Calu3 (cell line): ENCODE measurements at places on chromosomes 11 and 22. TPM values are rescaled to one million over a fixed set of nuclear protein-coding genes. Genes with fewer than 3 reads are reported as not detected.
A peak's percentile ranks its signal among the peaks of the same experiment; 100 is the strongest.

GRCh38 chr11:76786016-76786415 is 2.9 kb downstream of the TSKU start:
- DNase-seq: no peak
- no peaks in the 10 kb centered on the region for H3K27me3 ChIP-seq
- peaks cover 70% of the 10 kb centered on the region for H3K4me1 ChIP-seq
- H3K27ac ChIP-seq: no peak overlapping the region

- no peak overlapping the region for H3K4me3 ChIP-seq
- H3K27me3 ChIP-seq: no peaks in the 10 kb centered on the region
- H3K36me3 ChIP-seq: no peaks in the 10 kb centered on the region
- H3K4me1 ChIP-seq: no peaks in the 10 kb centered on the region
Observed at GRCh38 chr11:110454609-110455008, 24.9 kb downstream of the FDX1 start.

DNA sequence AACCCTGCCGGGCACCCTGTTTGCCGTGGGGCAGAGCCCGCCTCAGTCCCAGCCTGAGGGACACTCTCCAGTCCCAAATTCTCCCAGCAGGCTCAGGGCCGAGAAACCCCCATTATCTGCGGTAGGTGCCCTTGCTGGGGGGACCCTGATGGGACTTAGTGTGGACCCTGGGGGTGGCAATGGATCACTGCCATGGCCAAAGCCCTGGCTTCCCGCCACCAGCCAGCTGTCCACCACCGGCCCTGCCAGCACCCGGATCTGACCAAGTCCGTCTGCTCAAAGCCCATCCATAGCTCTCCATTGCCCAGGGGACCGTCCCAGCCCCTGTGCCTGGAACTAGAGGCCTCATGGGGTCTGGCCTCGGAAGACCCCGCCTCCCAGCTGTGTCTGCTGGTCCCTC is 24.4 kb downstream of the WNT7B start:
- H3K4me3 ChIP-seq: no peak overlapping the region
- DNase-seq: no peak
- no peak overlapping the region for H3K27ac ChIP-seq
- no peaks in the 10 kb centered on the region for H3K27me3 ChIP-seq
- peaks cover 38% of the 10 kb centered on the region for H3K36me3 ChIP-seq

DNA sequence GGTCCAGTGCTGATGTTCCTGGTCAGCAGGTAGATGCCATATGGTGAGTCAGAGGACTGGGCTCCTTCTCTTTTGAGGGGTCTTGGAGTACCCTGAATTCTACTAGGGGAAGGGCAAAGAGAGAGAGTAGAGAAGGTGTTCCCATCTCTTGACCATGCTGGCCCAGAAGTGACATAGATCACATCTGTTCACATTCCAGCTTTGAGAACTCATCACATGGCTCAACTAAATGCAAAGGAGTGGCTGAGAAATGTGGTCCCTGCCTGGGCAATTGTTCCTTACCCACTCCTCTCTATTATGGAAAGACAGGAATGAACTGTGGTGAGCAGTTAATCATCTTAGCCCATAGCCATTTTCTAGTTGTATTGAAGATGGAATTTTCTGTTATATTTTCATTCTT is 105.4 kb upstream of the TIMP3 start:
- DNase-seq: no peak
- peak overlapping the region; percentile 3 for H3K4me3 ChIP-seq
- peak overlapping the region; percentile 21 for H3K27ac ChIP-seq
- no peaks in the 10 kb centered on the region for H3K27me3 ChIP-seq

- H3K36me3 ChIP-seq: peaks cover 57% of the 10 kb centered on the region
- DNase-seq: no peak
- no peak overlapping the region for H3K27ac ChIP-seq
- no peaks in the 10 kb centered on the region for H3K27me3 ChIP-seq
Observed at GRCh38 chr22:49803134-49803533, 24.5 kb downstream of the BRD1 start.

- H3K27ac ChIP-seq: no peak overlapping the region
- no peaks in the 10 kb centered on the region for H3K27me3 ChIP-seq
Observed at GRCh38 chr11:69373251-69373635, 79.3 kb downstream of the MYEOV start.

DNA sequence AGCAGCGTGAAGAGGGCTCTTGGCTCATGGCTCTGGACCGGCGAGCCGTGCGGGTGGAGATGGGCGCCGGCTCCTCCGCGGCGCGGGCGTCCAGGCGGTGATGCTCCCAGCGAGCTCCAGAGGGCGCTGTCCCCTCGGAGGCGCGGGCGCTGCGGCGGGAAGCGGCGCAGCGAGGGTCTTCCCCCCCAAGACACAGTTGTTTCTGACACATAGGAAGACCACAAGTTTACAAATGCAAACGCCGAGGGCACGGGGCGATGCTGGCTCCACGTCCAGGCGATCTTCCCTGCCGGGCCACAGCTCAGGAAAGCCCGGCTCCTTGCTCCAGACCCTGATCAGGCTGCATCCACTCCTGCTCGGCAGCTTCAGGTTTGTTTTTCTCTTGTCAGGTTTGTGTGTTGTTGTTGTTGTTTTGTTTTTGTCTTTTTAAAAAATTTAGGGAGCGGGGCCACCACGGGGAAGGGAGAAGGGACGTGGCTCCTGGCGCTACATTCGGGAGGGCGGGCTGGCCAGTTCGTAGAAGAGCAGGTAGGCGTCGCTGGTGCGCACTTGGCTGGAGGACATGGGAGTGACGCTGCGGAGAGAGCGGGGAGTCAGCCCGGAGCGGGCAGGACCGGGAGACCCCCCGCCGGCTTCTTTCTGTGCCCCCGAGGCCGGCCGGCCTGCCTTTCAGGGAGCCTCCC is 10.0 kb upstream of the MFRP start:
- no peak for DNase-seq
- no peak overlapping the region for H3K27ac ChIP-seq
- peaks cover 18% of the 10 kb centered on the region for H3K27me3 ChIP-seq

GRCh38 chr11:125494974-125495725 is 915 bp downstream of the FEZ1 start:
- H3K36me3 ChIP-seq: peaks cover 13% of the 10 kb centered on the region
- peak; percentile 8 for DNase-seq
- peak overlapping the region; percentile 86 for H3K4me3 ChIP-seq

- no peak for DNase-seq
- H3K4me1 ChIP-seq: no peaks in the 10 kb centered on the region
- peaks cover 90% of the 10 kb centered on the region for H3K27me3 ChIP-seq
- no peaks in the 10 kb centered on the region for H3K36me3 ChIP-seq
- H3K27ac ChIP-seq: no peak overlapping the region
Observed at GRCh38 chr11:32396991-32397390, 38.3 kb downstream of the WT1 start.

DNA sequence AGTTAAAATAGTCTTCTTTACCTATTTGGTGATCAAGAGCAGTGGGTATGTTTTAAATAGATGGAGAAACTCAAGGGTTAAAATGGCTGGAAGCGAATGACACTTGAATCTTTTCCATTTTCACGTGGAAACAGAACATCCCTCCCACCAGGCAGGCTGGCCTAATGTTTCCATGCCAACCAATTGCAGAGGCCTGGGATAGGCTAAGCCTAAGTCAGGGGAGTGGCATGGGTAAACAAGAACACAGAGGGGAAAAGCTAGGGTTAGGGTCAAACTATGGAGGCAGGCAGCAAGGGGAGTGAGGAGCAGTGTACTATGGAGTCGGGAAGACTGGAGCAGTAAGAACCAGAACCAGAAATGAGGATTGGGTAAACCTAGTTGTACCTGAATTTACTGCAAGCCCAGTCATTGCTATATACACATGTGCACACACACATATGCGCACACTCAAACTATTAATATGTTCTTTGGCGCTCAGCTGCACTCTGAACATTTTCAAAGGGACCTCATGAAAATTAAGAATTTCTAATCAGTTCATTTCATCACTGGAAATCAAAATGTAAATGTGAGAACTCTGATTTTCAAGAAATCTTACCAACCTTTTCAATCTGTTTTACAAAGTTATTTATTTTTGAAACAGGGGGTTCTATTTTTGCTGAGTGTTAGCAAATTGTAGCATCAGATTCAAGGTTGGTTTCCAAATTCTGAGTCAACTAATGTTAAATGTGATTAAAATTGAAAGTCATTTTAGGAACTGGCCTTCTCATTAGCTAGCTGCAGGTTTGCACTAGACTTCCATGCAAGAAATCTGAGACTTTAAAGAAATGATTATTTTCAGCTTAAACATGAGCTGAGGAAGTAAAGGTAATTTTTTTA is 327.0 kb upstream of the CCDC90B start:
- H3K27me3 ChIP-seq: no peaks in the 10 kb centered on the region
- H3K27ac ChIP-seq: no peak overlapping the region
- no peak overlapping the region for H3K4me3 ChIP-seq
- H3K36me3 ChIP-seq: no peaks in the 10 kb centered on the region
- no peaks in the 10 kb centered on the region for H3K4me1 ChIP-seq

Gene SREBF2
- 145 and 159 TPM in 2 replicates for total RNA-seq

Gene SLC37A2
- total RNA-seq: 2.5 and 4.3 TPM in 2 replicates

Gene PAMR1
- not detected in 2 replicates for total RNA-seq

Gene CERK
- 20.3 and 25.0 TPM in 2 replicates for total RNA-seq

Gene C22orf42
- not detected in 2 replicates for total RNA-seq
